A549 treated with CORT108297 at 1 μM for 4 hours (cell line): ENCODE measurements at places on chromosomes 1 and 21. TPM values are rescaled to one million over a fixed set of nuclear protein-coding genes. Genes with fewer than 3 reads are reported as not detected.

Gene LCE1C
- total RNA-seq: not detected in 5 replicates

Gene LIN28A
- total RNA-seq: 0.03 TPM in 1 of 5 replicates, not detected in the others

Gene MMEL1
- 0.18 TPM in 1 of 5 replicates, not detected in the others for total RNA-seq

Gene SEMA4A
- 0.20 to 0.46 TPM (median 0.42 TPM) in 5 replicates for total RNA-seq

Gene TBX15
- total RNA-seq: 0.02 to 0.06 TPM (median 0.05 TPM) in 3 of 5 replicates, not detected in the others
